ENCODE measurements at places on chromosomes 2 and 18.

GRCh38 chr2:4831751-4832150 lies 860.4 kb upstream of the SOX11 start:
- no peak for DNase-seq

DNA sequence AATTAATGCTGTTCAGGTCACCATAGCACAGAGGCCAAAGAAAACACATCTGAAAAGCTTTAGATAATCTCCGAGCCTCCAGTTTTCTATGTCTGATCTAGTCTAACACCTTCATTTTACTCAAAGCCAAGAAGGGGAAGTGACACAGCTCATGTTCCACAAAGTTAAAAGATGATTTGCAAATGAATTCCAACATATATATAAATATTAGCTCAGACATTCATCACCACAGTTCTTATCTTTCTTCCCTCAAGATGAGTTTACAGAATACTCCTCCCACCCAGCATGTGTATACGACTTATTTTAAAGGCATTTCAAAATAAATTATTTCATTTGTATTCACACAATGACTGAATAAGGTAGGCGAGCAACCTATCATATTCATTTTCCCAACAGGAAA lies 82.4 kb downstream of the AAK1 start:
- DNase-seq, result no peak

GRCh38 chr2:105487142-105488069 lies 88.6 kb upstream of the FHL2 start:
- peak; percentile 69 for DNase-seq

DNA sequence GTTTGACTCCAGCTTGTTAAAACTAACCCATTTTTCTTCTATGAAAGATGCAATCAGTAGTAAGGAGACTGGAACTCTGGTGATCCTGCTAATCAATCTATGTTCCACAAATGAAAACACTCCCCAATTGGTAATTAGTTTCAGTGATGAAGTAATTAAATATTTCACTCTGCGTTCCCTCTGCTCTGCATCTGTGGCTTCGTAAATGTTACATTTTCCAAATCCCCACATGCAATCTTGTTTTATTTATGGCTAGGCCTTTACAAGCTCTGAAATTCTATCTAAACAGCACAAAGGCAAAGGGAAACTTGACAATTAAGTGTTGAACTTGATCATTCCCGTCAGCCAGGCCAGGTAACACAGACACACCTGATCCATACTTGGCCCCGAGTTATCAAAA lies 231.4 kb upstream of the OSR1 start:
- DNase-seq, result no peak

DNA sequence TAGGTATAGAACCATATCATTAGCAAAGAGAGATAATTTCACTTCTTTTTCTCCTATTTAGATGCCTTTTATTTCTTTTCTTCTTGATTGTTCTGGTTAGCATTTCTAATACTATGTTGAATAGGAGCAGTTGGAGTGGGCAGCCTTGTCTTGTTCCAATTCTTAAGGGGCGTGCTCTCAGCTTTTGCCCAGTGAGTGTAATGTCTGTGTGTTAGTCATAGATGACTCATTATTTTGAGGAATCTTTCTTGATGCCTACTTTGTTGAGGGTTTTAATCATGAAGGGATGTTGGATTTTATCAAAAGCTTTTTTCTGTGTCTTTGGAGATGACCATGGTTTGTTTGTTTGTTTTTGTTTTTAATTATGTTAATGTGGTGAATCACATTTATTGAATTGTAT lies 1453.1 kb upstream of the SLC39A10 start:
- no peak for DNase-seq

- DNase-seq, result no peak
Observed at GRCh38 chr2:24877646-24878045, 42.4 kb downstream of the ADCY3 start.

DNA sequence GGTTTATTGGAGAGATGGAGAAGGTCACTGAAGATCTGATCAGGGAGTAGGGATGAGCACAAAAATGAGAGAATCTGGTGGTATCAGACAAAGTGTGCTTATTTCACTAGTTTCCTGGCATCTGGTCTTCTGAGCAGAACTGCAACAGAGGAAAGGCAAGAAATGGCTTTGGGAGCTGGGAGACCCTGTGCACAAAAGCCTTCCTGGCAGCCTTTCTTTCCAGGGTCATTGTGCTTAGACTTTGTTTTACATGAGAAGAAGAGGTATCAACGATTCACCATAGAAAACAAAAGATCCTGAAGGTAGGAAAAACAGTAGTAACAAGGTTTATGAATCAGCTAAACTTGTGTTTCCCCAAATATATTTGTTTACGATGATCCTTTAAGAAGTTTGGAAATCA lies 162.9 kb downstream of the CNTNAP5 start:
- no peak for DNase-seq

GRCh38 chr2:161306919-161307318 lies 1.3 kb upstream of the PSMD14 start:
- DNase-seq, result no peak

DNA sequence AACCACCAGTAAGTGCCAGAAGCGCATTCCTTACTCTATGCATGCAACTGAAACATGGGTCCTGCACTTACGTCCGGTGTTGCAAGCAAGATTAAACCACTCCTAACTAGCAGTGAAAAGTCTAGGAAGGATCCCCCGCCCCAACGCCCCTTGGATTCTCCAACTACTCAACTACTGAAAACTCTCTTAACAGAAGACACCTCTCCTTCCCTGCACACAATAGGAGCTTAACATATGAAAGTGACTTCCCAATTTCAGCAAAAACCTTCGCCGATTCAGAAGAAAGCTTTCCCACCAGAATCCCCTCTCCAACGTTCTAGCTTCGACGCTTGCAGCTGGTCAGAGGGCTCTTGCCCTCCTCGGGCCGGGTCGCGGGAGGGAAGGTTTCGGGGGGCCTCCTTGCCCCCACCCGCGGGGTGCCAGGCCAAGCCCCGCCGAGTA lies 578 bp downstream of the IWS1 start:
- peak; percentile 63 for DNase-seq

DNA sequence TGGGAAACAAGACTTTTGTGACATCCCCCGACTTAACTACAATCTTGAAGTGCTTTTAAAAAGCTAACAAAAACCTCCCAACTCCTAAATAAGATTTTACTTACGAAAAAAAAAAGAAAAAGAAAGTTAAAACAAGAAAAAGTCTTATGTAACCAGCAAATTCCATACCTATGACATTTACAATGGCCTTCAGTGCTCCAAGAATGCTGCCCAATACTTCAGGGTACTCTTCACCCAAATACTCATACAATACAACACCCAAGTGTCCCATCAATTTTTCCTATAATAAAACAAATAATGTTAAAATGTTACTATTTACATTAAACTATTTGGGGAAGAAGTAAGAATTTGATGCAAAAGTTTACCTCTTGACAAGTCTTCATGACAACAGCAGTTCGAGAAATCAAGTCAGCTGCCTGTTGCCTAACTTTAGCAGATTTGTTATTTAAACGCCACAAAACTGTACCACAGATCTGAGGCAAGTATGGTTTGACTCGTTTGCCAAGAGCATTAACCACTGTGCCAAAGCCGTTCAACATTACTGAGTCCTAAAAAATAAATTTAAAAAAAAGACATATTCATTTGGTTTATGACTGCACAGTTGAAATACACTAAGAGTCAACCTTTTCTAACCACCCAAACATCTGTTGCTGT lies 34.8 kb downstream of the SF3B1 start:
- no peak for DNase-seq

DNA sequence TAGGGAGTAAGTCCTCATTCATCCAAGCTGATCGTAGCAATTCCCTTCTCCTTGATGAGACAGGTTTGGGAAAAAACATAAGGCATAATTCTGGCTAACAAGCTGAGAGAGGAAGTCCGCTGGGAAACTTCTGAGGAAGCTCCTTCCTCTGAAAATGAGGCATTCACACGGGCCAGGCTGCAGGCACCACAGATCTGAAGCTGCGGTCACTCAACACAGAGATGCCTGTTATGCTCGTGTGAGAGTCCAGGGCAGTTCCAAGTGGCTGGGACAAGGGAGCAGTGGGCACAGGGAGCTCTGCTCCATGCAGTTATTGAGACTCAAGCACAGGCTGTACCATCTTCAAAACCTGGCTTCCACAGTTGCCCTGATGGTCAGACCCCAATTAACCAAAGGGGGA lies 200.9 kb upstream of the ID2 start:
- no peak for DNase-seq

DNA sequence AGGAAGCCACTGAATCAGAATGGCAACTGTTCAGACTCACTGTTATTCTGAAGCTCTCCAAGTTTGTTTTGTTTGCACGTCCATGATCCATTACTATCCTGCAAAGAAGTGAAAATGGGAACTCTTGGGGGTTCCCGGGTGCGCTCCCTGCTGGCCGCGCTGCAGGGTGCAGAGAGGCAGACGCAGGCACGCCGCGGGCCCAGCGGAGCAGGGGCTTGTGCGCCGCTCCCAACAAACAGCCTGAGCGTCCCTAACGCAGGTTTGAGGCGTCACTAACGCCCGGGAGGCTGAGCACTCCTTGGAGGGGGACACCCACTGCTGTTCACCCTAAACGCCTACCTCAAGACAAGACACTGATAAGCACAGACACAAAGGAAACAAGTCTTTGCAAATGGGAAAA lies 14.3 kb upstream of the PIEZO2 start:
- DNase-seq, result peak; percentile 54

DNA sequence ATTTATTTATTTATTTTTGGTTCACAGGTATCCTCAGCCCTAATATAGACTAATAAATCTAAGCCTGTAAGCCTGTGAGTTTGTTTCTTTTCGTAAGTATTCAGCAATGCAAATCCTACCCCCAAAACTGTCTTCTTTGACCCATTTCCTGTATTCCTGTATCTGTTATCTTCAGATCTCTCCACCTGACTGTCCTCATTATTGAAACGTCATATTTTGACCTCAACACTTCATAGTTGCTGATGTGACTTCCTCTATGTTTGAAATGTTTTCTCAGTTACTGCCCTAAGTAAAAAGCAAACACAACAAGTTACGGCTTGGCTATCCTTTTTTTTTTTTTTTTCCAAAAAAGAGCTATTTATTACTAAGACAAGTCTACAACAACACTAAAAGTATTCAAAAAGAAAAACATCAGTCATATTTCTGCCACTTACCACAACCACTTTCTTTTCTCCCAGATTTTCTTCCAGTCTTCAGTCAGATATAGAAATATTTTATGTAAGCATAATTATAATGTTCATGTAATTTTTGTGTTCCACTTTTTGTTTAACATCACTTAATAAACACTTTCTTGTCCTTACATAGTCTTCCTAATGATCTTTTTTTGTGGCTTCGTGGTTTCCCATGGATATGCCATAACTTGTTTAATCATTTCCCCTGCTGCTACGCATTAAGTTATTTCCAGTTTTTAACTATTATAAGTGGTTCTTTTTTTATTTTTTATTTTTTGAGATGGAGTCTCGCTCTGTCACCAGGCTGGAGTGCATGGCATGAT lies 45.0 kb upstream of the EML4 start:
- no peak for DNase-seq

- DNase-seq, result peak; percentile 59
Observed at GRCh38 chr18:22543769-22544168, 126.1 kb upstream of the CTAGE1 start.

DNA sequence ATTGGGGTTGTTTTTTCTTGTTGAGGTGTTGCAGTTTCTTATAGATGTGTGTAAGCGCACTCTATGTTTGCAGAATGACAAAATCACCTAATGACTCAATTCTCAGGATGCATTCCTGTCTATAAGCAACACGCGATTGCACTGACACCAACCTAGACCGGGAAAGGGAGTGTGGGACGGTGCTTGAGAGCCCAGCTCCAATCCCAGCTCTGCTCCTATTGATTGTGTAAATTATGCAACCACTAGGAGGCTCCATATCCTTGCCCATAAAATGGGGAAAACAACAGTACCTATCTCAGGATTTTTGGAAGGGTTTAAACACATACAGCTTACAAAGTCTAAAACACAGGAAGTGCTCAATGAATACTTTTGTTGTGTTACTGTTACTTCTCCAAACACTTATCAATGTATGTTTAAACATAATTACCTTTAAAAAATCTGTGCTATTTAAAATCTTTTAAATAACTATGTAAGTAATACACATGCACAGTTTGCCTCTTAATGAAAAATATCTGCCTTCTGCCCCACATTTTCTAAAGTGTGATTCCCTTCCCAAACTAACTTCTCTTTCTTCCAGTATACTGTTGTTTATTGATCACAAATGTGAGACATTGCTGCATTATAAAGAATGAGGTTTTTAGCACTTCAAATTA lies 132.5 kb downstream of the SPHKAP start:
- DNase-seq, result peak; percentile 70

GRCh38 chr18:39025531-39025930 lies 1459.9 kb upstream of the CELF4 start:
- no peak for DNase-seq

DNA sequence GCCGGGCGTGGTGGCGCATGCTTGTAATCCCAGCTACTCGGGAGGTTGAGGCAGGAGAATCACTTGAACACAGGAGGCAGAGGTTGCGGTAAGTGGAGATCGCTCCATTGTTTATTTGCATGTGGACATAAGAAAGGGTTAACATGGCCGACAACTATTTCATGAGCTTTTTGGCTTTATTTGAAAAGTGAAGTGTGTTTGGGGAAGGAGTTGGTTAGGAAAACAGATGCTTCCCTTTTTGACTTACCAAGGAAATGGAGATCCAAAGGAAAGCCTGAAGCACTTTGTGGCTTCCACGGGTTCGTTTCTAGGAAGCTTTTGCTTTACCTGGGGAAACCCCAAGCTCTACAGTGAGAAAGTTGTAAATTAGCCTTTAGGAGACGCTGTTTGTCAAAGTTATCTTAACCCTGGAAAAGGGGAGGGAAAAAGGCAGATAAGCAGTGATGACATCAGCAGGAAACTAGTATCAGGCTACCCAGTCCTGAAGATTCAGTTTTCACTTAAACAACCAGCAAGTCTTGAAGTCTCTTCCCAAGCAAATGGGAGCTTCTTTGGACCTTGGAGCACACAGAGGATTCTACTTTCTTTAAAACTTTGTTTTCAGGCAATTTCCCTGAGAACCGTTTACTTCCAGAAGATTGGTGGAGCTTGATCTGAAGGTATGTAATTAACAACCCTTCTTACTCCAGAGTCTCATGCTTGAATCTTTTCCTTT lies at the start of gene CASP10:
Gene CASP10 (plus strand): TSS at position 492 of the 715 bp plus-strand sequence. CDS start 2,637 bp downstream, outside the sequence.
- DNase-seq, result no peak

- DNase-seq, result no peak
Observed at GRCh38 chr2:2716771-2717170, 385.7 kb upstream of the MYT1L start.

DNA sequence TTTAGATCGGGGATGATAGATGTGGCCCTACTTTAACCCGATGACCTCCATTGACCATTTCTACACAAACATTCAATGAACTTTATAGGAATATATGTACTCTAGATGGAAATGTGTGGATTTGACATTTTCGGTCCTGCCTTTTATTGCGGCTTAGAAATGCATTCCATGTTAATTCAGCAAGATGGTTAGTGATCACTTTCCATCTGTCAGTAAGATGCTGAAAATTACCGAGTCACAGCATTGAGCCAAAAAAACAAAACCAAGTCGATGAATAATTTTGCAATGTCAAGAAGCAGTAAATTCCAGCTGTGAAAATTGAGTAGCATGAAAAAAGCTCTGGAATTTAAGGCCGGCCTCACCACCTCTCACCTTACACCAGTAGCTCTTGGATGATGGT lies 1642.6 kb upstream of the NXPH2 start:
- no peak for DNase-seq

- no peak for DNase-seq
Observed at GRCh38 chr2:188272121-188272520, 19.6 kb upstream of the GULP1 start.

GRCh38 chr18:22436136-22436535 lies 18.4 kb upstream of the CTAGE1 start:
- DNase-seq, result no peak

- DNase-seq, result no peak
Observed at GRCh38 chr2:156333951-156334495, 1.5 kb upstream of the NR4A2 start.

Measured in cardiac muscle cell (in vitro differentiated cells and primary cell).